ENCODE measurements at places on chromosomes 16 and 17.

DNA sequence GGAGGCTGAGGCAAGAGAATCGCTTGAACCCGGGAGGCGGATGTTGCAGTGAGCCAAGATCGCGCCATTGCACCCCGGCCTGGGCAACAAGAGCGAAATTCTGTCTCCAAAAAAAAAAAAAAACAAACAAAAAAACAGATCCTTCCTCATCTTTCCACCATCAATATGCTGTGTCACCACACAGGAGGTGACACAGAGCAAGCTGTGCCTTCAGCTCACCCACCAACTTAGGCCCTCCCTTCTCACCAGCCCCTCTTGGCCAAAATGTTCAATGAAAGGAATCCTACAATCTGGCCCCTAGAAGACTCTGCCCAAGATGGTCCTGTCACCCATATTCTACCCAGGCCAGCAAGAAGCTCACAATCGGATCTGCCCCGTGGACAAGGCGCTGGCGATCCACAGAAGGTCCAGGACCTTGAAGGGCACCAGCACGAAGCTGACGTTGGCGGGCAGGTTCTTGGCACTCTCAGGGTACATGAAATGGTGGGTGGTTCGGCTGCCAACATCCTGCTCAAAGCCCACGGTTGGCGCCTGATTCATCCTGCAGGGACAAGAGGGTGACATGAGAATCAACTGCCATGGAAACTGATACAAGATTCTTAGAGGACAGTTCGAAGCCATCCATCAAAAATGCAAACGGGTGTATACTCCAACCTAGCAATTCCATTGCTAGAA lies 41.4 kb downstream of the DDX19A start:
- no peak for DNase-seq

DNA sequence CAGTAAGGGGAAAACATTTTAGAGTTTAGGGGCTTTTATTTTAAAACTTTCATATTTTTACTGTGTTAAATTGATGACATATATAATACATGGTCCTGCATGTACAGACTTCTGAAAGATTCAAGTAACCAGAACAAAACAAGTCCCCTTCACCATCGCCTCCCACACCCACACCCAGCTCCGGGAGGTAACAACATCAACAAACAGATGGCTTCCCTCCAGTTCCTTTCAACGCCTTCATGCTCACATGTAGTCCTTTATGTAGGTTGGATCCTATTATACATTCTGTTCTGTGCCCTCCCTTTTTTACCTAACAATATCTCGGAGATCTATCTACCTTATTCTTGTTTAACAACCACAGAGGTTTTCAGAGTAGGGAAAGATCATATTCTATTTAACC lies 30.5 kb downstream of the GINS3 start:
- DNase-seq = no peak

DNA sequence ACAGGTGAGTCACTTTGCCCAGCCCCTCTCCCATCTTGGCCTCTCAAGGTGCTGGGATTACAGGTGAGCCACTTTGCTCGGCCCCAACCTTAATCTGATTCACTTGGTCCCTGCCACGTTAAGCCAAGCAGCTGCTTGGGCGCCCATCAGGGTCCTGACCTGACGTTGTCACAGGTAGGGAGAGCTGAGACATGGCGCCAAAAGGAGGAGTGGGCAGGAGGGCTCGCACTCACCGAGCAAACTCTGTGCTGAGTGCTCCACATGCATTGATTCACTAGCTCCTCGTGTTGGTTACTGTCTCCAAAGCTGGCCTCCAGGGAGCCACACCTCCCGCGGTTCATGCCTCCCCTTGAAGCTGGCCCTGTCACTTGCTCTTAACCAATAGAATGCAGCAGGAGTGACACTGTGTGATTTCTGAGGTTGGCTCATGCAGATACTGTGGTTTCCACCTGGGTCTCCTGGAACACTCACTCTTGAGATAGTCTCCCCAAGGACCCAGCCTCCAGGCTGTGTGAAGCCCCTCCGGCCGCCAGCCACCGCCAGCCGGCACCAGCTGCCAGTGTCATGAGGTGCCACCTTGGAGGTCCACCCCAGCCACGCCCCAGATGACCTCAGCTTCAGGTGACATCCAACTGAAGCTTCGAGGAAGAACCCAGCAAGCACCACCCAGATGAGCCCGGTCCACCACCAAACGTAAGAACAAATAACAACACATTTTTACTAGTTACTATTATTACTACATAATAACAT lies 223.0 kb downstream of the GSG1L start:
- DNase-seq = no peak

DNA sequence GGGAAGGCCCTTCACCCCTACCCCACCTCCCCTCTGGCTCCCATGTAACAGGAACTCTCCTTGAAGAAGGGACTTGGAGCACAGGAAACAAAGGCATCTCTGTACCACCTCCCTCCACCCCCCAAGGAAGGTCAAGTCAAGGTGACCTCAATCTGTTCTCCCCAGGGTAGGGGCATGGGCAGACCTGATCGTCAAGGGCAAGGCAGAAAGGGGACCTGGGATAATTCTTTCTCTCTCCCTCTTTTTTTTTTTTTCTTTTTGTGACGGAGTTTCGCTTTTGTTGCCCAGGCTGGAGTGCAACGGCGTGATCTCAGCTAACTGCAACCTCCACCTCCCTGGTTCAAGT lies 4.3 kb upstream of the STAT5A start:
- no peak for DNase-seq

DNA sequence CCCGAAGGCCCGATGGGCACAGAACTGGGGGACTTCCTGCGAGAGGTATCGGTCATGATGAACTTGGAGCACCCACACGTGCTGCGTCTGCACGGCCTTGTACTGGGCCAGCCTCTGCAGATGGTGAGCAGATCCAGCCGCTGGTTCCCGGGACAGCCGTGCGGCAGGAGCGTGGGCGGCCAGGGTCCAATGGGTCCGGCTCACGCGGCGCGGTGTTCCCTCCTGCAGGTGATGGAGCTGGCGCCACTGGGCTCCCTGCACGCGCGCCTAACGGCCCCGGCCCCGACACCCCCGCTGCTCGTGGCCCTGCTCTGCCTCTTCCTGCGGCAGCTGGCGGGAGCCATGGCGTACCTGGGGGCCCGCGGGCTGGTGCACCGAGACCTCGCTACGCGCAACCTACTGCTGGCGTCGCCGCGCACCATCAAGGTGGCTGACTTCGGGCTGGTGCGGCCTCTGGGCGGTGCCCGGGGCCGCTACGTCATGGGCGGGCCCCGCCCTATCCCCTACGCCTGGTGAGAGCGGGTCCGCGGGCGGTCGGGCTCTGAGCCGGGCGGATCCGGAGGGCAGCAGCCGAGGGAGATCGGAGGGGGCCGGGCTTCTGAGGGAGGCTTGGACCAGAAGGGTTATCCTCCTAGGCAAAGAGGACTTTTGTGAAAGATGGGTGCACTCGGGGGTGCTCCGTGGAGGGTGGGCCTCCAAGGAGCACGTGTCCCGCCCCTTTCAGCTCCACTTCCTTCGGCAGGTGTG lies 3.0 kb downstream of the TNK1 start:
- DNase-seq = peak; percentile 70

- no peak for DNase-seq
Measured at GRCh38 chr17:81265576-81265975, 26.5 kb downstream of the NDUFAF8 start.

DNA sequence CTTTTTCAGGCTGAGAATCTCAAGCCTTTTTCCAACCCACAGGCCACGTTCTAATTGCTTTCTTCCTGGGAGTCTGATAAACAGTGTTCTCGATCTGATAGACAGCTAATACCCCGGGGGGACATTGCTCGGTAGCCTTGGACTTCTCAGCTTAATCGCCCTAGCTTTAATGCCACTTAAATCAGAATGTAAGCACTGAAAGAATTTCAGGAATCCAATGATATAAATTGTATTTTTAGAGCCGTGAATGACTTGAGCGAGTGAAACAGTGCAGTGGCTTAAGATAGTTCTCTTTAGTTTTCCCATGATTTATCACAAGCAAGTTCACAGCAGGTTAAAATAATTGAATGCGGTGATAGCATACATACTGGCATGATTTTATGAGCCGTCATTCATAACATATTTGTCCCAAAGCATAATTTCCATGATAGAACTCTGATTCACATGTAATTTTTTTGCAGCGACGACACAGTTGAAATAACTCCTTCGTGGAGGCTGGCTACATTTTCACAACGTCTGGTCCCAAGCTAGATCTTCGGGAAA lies 116.1 kb upstream of the MYOCD start:
- no peak for DNase-seq

GRCh38 chr16:4609200-4610010 lies 5.3 kb downstream of the UBALD1 start:
- DNase-seq = no peak

DNA sequence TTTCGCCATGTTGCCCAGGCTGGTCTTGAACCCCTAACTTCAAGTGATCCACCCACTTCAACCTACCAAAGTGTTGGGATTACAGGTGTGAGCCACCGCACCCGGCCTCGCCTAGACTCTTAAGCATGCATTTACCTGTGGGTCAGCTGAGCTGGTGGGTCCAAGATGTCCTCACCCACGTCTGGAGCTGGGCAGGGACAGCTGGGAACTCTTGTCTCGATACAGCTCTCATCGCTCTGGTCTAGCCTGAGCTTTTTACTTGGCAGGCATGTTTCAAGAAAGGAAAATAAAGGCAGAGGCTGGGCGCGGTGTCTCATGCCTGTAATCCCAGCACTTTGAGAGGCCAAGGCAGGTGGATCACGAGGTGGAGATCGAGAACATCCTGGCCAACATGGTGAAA lies 56.9 kb upstream of the PHOSPHO1 start:
- DNase-seq = no peak

DNA sequence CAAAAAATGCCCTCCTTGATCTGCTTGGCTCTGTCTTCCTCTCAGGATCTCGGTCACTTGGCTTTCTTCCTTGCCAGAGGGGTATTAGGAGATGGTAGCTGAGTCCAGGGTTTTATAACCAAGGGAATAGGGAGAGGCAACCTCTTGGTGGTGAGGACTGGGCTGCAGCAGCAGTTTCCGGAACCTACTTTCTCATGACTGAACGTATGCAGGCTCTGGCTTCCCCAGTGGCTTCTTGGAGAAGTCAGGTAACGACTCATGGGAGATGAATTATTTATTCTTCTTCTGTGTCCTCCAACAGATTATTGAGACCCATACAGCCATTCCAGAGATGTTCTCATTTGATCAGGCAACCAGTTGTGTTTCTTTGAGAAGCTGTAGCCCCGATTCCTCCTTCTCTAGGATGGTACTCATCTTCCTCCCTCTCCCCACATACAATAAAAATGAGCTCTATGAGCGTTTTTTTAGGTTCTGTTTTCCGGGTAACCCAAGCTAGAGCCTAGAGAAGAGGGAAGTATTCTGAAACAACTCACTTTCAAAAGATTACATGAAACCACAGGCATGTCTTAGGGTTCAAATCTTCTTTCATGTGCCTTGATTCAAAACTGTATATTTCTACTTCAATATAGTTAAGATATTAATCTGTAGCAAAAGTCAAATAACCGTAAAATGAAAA lies 22.3 kb upstream of the DHX40 start:
- no peak for DNase-seq

DNA sequence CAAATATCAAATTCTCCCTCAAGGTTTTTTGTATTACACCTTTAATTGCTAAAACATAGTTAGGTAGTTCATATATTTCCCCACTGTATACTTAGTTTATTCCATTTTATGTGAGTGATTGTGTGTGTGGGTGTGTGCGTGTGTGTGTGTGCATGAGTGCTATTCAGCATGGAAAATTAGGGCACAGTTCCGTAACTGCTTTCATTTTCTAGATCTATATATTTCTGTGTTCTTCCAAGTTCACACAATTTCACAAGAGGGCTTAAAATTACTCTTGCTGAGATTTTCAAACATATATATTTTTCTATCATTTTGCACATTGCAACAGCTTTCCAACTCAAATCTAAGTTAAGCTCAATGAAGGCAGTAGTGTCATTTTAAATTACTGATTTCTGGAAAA lies 782.9 kb upstream of the SOX9 start:
- no peak for DNase-seq

- DNase-seq = no peak
Measured at GRCh38 chr16:58046054-58046881, 20.7 kb downstream of the MMP15 start.
